ENCODE measurements at places on chromosomes 5 and 9. TPM values are rescaled to one million over a fixed set of nuclear protein-coding genes. Genes with fewer than 3 reads are reported as not detected.

The OR1Q1 gene
- total RNA-seq, result not detected

The DNAJB5 gene
- 9.3 TPM for total RNA-seq

The SH3GL2 gene
- 2.9 TPM for total RNA-seq

- no peak overlapping the region for H3K4me3 ChIP-seq
- H3K27ac ChIP-seq, result no peak overlapping the region
- H3K4me1 ChIP-seq, result peaks cover 15% of the 10 kb centered on the region
- no peaks in the 10 kb centered on the region for H3K27me3 ChIP-seq
- H3K36me3 ChIP-seq, result peaks cover 13% of the 10 kb centered on the region
Observed at GRCh38 chr5:43485406-43485805, 1.7 kb upstream of the TMEM267 start.

- H3K27ac ChIP-seq, result no peak overlapping the region
- no peak overlapping the region for H3K4me3 ChIP-seq
- H3K27me3 ChIP-seq, result no peaks in the 10 kb centered on the region
- peaks cover 19% of the 10 kb centered on the region for H3K4me1 ChIP-seq
Observed at GRCh38 chr5:121981254-121981653, 19.5 kb downstream of the SRFBP1 start.

DNA sequence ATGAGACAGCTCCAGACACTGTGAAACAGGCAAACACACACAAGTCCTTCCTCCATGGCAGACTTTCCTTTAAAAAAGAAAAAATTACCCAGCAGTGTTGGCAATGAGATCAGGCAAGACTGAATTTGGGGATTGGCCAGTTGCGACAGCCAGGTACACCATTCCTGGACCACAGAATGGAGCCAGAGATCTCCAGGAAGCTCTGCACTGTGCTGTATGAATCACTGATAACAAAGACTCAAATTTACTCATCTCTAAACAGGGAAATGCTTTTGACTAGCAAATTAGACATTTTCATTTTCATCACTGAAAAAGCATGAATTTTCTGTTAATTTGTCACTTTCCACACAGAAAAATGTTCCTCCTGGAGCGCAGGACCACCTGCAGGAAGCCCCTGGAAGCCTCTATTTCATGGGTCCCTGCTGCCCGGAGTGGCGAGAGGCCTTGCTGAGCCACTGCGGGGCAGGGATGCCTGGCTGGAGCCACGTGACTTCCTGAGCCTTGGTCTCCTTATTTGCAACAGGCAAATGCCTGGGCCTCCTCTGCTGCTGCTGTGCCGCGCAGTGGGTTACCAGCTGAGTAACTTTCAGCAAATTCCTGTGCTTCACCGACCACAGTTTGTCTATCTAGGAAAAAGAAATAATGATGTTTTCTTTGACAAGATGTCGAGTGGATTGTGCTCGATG is 185.9 kb upstream of the ZNF618 start:
- no peaks in the 10 kb centered on the region for H3K36me3 ChIP-seq
- H3K4me3 ChIP-seq, result no peak overlapping the region
- no peak for DNase-seq
- H3K4me1 ChIP-seq, result peaks cover 4% of the 10 kb centered on the region
- no peak overlapping the region for H3K27ac ChIP-seq

- peak; percentile 81 for DNase-seq
- peak overlapping the region; percentile 95 for H3K4me3 ChIP-seq
- H3K36me3 ChIP-seq, result no peaks in the 10 kb centered on the region
- peaks cover 17% of the 10 kb centered on the region for H3K4me1 ChIP-seq
Observed at GRCh38 chr9:92671323-92671722, 1.4 kb upstream of the IPPK start.

DNA sequence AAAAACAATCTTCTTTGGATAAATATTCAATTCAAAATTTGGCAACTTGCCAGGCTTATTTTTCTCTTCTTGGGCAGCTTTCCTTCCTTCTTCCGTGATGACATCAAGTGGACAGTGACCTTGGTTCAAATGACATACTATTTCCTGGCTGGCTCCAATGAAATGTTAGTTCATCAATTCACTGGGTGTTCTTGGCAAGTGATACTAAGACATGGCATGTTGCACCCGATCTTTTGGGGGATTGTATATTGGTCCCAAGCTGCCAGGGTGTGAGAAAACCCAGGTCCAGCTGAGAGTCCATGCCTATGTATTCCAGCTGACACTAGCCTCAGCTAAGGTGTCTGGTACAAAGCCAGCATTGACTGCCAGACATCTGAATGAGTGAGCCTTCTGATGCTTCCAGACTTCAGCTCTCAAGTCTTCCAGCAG is 252.9 kb downstream of the MAT2B start:
- no peaks in the 10 kb centered on the region for H3K36me3 ChIP-seq
- H3K27me3 ChIP-seq, result no peaks in the 10 kb centered on the region
- no peak overlapping the region for H3K4me3 ChIP-seq
- DNase-seq, result no peak
- no peak overlapping the region for H3K27ac ChIP-seq

DNA sequence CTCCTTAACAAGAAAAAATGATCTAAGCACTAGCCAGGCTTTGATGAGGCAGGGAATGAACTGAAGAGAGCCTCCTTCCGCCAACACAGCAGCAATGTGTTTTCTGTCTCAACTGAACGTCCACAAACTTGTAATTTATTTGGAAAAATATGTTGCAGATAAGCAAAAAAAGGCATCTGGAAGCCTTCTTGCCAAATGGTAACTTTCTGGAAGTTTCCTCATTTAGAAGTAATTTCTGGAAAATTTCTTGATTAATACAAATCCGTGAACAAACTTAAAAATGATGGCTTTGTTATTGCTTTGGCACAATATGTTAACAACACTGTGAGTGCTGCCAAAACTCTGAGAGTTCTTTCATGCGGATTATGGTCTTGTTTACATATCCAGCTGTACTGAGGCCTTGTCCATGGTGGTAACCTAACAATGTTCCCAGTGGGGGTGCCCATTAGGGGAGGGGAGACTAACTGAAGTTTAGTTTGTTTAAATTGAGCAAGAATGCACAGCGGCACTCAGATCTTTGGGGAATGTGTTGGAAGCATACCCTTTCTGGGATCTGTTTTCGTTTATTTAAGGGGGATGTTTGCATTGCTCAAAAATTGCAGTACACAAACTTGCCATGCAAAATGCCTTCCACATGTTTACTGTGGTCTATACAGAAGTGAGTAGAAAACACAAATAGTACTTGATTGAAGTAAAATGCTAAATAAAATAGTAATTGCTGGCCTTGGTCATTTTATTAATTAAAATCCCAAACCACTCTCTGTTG is 334.7 kb downstream of the NR2F1-AS1 start:
- H3K27ac ChIP-seq, result no peak overlapping the region
- H3K36me3 ChIP-seq, result no peaks in the 10 kb centered on the region
- peaks cover 24% of the 10 kb centered on the region for H3K4me1 ChIP-seq

DNA sequence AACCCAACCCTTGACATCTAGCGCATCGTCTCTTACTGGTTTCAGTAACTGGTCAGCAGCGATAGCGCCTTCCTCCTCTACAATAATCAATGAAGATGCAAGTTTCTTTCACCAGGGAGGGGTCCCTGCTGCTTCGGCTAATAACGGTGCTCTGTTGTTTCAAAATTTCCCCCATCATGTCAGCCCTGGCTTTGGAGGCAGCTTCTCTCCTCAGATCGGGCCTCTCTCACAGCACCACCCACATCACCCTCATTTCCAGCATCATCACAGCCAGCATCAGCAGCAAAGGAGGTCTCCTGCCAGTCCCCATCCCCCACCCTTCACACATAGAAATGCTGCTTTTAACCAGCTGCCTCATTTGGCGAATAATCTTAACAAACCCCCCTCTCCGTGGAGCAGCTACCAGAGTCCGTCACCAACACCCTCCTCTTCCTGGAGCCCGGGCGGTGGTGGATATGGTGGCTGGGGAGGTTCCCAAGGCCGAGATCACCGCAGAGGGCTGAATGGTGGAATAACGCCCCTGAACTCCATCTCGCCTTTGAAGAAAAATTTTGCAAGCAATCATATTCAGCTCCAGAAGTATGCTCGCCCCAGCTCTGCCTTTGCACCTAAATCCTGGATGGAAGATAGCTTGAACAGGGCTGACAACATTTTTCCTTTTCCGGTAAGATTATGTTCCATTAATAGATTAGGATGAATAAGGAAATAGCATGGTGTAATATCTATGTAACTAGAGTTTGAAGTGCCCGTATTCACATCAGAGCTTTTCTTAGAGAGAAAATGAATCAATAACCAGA is 2.2 kb downstream of the CPEB4 start:
- H3K36me3 ChIP-seq, result no peaks in the 10 kb centered on the region
- H3K4me1 ChIP-seq, result peaks cover 52% of the 10 kb centered on the region
- peak overlapping the region; percentile 90 for H3K4me3 ChIP-seq
- peak; percentile 42 for DNase-seq

GRCh38 chr5:172160506-172160905 is 27.5 kb downstream of the STK10 start:
- DNase-seq, result no peak
- H3K27ac ChIP-seq, result no peak overlapping the region
- H3K4me1 ChIP-seq, result no peaks in the 10 kb centered on the region
- H3K27me3 ChIP-seq, result no peaks in the 10 kb centered on the region
- no peak overlapping the region for H3K4me3 ChIP-seq

GRCh38 chr5:109003928-109004327 is 256.2 kb downstream of the FER start:
- H3K27me3 ChIP-seq, result no peaks in the 10 kb centered on the region
- no peak overlapping the region for H3K4me3 ChIP-seq
- H3K4me1 ChIP-seq, result no peaks in the 10 kb centered on the region
- no peak for DNase-seq
- no peaks in the 10 kb centered on the region for H3K36me3 ChIP-seq
- no peak overlapping the region for H3K27ac ChIP-seq

DNA sequence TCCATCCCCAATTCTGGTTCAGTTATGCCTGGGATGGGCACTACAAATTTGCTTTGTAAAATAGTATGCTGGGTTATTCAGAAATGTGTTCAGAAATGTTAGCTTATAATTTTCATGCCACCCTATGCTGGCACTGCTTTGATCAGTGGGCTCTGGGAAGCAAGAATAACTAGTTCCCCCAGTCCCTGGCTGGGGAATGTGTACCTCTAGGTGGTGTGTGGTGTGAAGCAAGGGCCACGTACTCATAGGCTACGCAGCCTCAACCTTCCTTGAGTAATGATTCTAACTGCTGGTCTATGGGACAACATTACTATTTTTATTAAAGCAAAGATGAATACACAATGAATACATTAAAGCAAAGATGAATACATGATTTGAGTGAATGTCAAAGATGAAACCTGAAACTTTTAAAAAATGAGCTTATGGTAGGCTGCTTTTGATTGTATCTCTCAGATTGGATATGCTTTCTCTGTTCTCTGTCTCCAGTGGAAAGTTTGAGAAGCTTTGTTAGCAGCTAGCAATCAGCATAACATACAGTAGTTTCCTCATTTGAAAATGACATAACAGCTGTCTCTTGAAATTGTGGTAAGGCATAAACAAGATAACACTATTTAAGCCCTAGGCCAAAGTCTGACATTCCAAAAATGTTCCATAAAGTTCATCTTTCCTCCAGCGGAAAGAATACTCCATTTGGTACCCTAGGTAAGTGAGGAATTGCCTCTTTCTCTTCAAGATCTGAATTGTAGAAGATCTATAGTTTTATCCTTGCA is 174.7 kb upstream of the NFIB start:
- H3K36me3 ChIP-seq, result no peaks in the 10 kb centered on the region
- no peak overlapping the region for H3K4me3 ChIP-seq
- H3K27me3 ChIP-seq, result no peaks in the 10 kb centered on the region
- no peak overlapping the region for H3K27ac ChIP-seq
- H3K4me1 ChIP-seq, result peaks cover 7% of the 10 kb centered on the region

DNA sequence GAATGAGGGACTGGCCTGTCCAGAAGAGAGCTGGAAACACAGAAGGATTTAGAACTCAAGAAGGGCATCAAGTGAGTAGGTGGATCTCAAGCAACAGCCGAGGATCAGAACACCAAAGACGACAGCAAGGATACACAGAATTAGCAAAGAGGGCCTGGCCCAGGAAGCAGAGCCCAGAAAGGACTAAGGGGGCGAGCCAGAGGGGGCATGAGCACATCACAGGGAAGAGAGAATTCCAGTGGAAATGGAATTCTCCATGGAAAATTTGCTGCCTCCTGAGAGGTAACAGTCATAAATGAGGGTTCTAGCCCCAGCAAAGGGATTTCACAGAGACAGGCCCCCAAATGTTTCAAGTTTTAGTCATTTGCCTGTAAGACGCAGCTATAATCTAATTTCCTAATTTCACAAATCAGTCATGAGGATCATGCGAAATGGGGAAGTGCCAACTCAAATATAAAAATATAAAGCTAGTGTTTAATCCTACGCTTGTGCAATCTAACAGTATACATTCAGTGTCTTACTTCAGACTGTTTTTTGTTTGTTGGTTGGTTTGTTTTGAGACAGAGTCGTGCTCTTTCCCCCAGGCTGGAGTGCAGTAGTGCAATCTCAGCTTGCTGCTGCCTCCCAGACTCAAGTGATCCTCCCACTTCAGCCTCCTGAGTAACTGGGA is 46.7 kb downstream of the FNBP1 start:
- H3K27me3 ChIP-seq, result no peaks in the 10 kb centered on the region
- DNase-seq, result no peak
- H3K4me3 ChIP-seq, result no peak overlapping the region
- H3K27ac ChIP-seq, result peak overlapping the region; percentile 20
- H3K36me3 ChIP-seq, result no peaks in the 10 kb centered on the region

DNA sequence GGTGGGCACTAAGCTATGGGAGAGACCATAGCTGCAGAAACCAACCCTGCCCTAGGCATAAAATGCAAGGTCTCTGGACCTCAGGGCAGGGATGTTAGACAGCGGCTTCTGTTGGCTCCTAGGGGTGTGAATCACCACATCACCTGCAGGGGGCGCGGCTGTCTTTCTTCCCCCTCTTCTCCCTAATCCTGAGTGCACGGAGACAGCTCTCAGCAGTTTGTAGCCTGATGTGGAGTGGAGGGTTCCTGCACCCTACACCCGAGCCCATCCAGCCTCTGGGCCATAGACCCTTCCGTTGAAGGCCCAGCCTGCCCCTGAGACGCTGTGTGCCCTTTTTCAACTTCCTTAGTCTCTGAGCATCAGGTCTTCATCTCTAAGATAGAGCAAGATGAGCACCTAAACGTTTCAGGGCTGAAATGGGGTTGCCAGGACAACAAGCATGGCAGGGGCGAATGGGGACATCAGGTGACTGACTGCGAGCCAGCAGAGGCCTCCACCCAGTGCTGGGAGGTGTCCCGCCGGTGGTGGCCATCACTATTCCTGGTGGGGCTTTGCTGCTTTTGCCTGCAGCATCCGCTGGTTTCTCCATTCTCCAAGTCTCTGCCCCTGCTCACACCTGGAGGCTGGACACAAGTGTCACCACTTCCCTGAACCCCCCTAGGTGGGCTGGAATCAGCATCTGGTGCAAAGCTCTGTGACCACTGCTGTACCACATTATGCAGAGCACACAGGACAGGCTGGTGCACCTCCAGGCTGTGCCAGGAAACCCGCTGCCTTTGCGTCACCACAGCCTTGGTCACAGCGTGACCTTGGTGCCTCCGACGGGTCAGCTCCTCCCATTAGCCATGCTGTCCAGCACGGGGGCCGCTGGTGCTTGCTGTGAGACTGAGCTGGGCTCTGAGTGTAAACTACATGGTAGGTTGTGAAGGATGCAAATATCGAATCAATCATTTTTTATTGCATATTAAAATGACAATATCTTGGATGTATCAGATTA is 2.5 kb upstream of the SEC16A start:
- peak overlapping the region; percentile 79 for H3K4me3 ChIP-seq
- no peaks in the 10 kb centered on the region for H3K36me3 ChIP-seq
- peak; percentile 64 for DNase-seq
- peaks cover 7% of the 10 kb centered on the region for H3K4me1 ChIP-seq

- no peak overlapping the region for H3K4me3 ChIP-seq
- H3K36me3 ChIP-seq, result no peaks in the 10 kb centered on the region
- DNase-seq, result no peak
Observed at GRCh38 chr9:128706671-128707381, 4.5 kb downstream of the PKN3 start.
